ENCODE measurements at places on chromosomes 3 and 15.

- no peak for DNase-seq
Observed at GRCh38 chr15:60222404-60222803, 175.4 kb downstream of the ANXA2 start.

GRCh38 chr15:27514526-27514925 lies 543.5 kb downstream of the GABRG3 start:
- no peak for DNase-seq

GRCh38 chr15:35912196-35912595 lies 366.2 kb upstream of the DPH6 start:
- DNase-seq = no peak

DNA sequence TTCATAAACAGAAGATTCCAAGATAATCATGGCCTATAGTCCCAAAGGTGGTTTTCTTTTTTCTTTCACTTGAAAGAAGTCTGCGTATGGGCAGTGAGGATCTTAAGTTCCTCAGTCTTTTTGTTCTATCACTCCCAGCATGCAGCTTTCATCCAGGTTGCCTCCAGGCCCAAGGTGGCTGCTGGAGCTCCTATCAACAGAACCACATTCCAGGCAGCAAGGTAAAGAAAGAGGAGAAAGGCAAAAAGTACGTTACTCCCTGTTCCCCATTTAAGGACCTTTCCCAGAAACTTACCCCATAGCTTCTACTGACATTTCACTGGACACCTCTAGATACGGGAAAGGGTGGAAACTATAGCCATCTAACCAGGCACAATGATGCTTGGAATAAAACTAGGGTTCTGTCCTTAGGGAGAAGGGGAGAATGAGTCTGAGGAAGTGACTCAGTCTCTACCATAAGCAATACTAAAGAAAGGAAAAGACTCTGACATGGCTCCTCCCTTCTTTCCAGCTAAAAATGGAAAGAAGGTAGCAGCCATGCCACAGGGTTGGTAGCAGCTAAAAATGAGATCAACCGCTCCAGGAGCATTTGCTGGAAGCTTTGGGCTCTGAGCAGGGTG lies 313.9 kb upstream of the NR2E3 start:
- DNase-seq = no peak

GRCh38 chr15:92365906-92366305 lies 27.8 kb upstream of the ST8SIA2 start:
- DNase-seq = no peak

DNA sequence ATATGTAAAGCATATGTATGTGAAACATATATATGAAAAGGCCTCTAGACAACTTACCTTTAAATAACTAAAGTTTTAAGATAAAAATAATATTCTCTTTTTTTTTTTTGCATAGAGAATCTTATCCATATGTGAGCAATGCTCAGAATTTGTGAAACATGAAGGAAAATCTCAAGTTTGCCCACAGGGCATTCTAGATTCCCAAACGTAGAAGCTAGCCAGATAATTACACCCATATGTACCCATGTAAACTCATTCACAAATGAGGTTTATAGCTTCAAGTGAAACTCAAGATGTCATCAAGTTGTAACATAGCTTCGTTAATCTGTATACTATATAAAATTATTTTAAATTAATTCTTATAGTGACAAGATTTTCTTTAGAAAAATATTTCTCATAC lies 537.3 kb upstream of the NR2F2 start:
- DNase-seq = no peak

- DNase-seq = no peak
Observed at GRCh38 chr3:113128386-113129015, 82.9 kb upstream of the BOC start.

GRCh38 chr3:13041113-13041776 lies 32.0 kb downstream of the IQSEC1 start:
- no peak for DNase-seq

DNA sequence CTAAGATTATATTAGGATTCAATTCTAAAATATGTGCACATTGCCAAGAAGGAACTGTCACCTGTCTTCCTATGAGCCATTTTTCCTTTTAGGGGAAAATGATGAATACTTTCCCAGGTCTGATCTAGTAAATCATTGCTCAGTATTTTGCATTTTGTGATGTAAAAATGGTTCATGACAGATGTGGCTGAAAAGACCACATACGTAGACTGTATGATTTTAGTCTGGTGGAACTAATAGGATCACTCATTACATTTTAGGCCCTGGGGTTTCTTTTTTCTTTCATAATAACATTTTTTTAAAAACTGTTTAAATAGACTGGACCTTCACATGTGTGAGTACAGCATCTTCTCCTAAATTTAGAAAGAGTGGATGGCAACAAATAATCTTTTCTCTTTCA lies 201.7 kb upstream of the MLF1 start:
- DNase-seq = no peak

DNA sequence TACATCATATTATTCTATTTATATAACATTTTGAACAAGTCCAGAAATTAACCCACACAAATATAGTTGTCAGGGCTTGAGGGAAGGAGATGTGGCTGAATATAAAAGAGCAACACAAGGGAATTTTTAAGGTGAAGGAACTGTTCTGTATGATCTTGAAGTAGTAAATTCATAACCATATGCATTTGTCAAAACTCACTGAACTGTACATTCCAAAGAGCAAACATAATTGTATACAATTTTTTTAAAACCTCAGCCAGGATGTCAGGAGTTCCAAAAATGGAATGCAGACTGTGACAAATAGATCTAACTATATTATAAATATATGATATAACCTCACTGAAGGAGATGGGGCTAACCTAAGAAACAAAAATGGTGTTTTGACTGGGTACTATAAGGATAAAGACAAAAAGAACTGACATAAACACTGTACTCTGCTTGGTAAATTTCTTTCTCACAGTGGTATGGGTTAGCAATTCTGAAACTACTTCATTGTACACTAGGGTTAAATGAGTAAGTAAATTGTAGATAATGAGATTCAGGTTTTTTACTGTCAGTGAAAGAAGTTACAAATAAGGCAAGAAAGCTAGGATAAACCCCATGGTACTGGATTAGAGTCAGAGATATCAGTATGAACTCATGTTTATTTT lies 14.4 kb downstream of the GOLGB1 start:
- DNase-seq = no peak

GRCh38 chr3:175233957-175234940 lies 375.1 kb downstream of the NAALADL2 start:
- no peak for DNase-seq

GRCh38 chr3:189305412-189305811 lies 133.6 kb downstream of the TPRG1 start:
- no peak for DNase-seq

- DNase-seq = peak; percentile 48
Observed at GRCh38 chr3:171028025-171028778, 1.7 kb upstream of the SLC2A2 start.

- DNase-seq = no peak
Observed at GRCh38 chr3:71101626-71102025, 481.9 kb downstream of the FOXP1 start.

DNA sequence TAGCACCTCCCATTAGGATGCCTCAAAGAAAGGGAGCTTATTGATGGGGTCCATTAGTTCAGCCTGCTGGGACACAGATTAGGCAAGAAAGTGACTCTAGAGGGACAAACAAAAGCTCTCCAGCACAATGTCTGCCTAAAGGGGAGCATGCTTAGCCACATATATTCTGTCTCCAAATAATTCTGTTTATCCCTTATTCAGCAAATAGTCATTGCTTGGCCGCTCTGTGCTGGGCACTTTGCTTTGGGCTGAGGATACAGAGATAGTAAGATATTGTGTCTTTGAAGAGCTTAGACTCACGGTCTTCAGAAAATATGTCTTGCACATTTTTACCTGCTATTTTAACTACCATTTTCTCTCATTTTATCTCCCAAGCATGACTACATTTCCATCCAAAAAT lies 159.8 kb downstream of the SYNPR start:
- no peak for DNase-seq

DNA sequence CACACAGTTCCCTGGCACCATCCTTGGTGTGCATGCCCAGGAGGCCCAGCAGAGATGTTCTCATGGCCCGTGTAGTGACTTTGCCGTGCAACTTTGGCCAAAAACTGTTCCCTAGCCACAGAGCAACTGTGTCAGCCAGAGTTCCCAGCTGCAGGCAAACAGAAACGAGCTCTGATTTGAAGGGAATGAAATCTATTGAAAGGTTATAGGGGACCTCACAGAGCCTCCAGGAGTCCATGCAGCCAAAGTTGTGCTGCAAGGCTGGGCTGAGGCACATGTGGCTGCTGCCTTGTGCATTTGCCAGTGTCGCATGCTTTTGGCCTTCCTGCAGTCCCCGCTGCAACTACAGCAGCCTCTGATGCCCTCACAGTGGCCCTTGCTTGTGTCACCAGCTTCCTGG lies 70.5 kb downstream of the PLXNA1 start:
- DNase-seq = no peak

DNA sequence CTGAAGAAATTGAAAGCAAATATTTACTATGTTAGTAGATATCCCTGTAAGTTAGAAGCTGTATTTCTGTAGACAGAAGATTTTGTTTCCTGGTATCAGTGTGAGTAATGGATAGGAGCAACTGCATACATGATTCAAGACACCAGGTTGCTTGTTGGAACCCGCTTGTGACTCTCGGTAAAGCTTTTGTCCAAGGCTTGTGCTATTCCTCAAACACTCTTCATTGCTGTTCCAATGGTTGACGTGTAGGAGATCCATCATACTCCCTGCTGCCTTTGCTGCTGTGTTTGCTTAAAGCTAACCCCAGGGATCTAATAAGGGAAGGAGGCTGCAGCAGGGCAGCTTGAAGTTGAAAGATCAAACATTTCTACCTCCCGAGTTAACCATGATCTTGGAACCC lies 160.1 kb downstream of the RSRC1 start:
- DNase-seq = no peak

DNA sequence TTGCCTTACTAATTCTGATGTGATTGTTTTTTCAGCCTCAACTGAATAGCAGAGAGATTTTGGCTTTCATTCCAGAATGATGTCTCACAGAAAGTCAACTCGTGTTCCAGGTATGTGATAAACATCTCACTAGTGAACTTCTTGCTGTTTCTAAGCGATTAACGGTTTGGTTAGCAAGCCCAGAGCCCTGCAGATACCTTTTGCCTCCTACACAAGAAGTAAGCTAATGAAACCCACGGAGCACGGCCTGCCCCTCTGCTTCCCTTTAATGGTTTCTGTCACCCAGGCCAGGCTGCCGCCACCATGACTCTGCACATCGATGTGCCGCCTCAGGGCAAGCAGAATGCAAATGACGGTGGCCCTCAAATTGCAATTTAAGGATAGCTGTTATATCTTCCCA lies 155.9 kb upstream of the ICE2 start:
- DNase-seq = no peak

GRCh38 chr3:151227266-151227806 lies 24.3 kb upstream of the GPR171 start:
- no peak for DNase-seq

DNA sequence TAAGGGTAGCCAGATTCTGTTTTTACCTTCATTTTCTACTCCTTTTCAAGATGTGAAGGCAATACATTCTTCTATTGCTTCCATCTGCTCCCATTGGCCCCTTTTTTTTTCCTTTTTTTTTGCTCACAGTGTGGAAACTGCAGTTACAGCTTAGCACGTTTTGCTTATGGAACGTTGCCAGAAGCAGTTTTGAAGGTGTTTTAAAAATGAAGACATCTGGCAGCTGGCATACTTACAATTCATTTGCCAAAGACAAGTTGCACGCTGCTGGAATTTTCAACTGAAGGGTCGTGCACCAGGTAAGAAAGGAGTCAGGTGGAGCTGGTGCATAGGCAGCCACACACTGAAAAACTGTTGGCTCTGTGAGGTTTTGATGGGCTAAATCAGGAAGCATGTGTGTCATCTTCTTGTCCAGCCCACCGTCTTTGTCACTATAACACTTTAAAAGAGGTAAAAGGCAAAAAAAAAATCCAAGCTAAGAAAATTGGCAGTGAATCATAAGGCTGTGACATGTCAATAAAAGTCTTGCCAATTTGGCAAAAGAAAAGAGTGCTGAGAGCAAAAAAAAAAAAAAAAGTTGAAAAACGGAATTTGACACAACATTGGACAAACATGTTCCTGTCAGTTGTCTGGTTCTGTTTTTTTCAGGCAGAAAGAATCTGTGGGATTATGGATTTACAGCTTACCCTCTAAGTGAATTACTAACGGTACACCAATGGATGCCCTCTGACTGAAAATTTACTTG lies 225.4 kb upstream of the SOX2 start:
- no peak for DNase-seq

DNA sequence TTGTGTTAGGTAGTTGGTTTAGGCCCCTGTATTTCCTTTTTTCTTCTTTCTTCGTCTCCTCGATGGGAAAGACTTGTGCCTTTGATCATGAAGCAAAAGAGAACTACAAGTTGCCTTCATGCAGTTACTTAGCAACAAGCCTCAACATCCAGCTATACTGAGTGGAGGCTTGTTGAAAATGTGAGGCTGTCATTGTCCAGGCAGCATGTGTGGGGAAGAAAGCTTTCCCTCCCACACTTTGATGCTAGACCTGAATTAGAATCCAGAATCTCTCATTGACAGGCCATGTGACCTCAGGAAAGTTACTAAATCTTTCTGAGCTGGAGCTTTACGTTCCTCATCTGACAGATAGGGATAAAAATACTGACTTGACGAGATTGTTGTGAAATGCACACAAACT lies 23.7 kb downstream of the IFT122 start:
- no peak for DNase-seq

- DNase-seq = no peak
Observed at GRCh38 chr3:72473156-72473555, 375.1 kb downstream of the SHQ1 start.

DNA sequence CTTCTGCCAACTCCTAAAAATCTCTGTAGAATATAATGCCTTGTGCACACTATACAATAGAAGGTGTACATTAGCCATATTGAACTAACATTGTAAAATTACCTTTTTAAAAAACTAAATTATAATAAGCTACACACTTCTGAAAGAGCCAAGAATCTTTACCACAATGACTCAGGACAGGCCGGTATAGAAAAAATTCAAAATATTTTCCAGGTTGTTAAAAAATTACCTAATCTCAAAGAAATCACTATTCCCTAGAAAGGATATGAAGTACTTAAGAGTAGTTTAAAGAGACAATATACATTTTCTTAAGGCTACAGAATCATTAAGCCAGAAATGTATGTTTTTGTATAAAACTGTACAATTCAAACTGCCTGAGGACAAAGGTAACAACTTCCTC lies 48.5 kb downstream of the TJP1 start:
- DNase-seq = no peak

DNA sequence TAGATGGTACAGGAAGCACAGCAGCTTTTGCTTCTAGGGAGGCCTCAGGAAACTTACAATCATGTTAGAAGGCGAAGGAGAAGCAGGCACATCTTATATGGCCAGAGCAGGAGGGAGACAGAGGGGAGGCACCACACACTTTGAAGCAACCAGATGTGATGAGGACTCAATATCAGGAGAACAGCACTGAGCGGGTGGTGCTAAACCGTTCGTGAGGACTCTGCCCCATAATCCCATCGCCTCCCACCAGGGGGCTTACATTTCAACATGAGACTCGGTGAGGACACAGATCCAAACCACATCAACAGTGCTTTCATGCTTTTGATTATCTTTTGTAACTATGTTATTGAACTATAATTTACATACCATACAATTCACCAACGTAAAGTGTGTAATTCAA lies 7.6 kb upstream of the TMEM44 start:
- peak; percentile 40 for DNase-seq
